ENCODE measurements at places on chromosomes 4 and X. TPM values are rescaled to one million over a fixed set of nuclear protein-coding genes. Genes with fewer than 3 reads are reported as not detected.

The BEX4 gene
- polyA plus RNA-seq, result 142 TPM

The TGIF2LX gene
- not detected for polyA plus RNA-seq

- no peak for DNase-seq
These were observed 185.6 kb downstream of the RAP1GDS1 start for GRCh38 chr4:98446499-98447375.

DNA sequence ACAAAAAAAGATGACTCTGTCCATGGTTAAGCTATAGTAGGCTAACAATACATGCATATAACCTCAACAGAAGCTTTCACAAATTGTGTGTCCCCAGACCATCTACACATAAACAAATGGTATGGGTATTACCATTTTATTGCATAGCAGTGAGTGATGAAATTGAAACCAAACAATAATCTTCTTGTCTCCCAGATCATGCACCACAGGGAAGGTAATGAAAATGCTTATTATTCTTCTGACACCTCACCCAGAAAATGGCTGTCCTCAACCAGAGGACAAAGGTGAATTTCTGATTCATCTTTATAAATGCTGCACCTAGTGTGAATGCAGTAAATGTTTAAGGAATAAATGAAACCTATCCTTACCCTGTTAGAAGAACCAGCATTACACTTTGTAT, 8.0 kb downstream of the PRSS12 start:
- DNase-seq, result no peak

GRCh38 chr4:157459785-157460184, 239.3 kb downstream of the GRIA2 start:
- peak; percentile 3 for DNase-seq

DNA sequence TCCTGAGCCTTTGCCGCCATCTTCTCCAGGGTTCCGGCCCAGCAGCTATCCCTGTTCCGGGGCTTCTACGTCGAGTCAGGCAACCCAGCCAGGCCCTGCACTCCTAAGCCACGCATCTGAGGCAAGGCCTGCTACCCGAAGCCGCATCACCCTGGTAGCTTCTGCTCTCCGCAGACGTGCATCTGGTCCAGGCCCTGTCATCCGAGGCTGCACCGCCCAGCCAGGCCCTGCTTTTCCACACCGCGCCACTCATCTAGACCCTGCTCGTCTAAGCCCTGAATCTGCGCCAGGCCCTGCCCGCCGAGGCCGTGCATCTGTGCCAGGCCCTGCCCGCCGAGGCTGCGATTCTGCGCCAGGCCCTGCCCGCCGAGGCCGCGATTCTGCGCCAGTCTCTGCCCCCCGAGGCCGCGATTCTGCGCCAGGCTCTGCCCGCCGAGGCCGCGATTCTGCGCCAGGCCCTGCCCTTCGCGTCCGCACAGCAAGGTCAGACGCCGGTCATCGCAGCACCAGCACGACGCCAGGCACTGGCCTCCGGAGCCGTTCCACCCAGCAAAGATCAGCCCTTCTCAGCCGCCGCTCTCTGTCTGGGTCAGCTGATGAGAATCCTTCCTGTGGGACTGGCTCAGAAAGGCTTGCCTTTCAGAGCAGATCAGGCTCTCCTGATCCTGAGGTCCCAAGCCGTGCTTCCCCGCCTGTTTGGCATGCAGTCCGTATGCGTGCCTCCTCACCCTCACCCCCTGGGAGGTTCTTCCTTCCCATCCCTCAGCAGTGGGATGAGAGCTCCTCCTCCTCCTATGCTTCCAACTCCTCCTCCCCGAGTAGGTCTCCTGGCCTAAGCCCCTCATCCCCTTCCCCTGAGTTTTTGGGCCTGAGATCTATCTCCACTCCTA, 75.1 kb downstream of the NUDT10 start:
- DNase-seq, result no peak

DNA sequence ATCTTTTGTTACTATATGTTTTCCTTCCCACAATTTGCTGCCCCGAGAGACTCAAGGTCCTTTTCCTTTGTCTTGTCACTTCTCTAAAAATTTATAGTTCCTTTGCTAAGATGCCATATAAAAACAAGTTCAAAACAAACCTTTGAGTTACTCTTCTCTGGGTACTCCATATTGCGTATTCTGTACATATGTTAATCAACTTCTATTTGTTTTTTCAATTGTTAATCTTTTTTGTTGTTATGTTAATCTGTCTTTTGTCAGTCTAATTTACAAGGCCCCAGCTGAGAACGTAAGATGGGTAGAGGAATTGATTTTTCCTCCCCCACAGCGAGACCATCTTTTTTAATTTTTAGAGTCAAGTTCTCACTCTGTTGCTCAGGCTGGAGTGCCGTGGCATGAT, 7.2 kb upstream of the PPEF2 start:
- no peak for DNase-seq

GRCh38 chr4:62881901-62882300, 1527.3 kb downstream of the TECRL start:
- DNase-seq, result no peak

- DNase-seq, result no peak
These were observed 695.9 kb upstream of the ATOH1 start for GRCh38 chr4:93132631-93133030.

- DNase-seq, result no peak
These were observed 42.7 kb downstream of the SMC1A start for GRCh38 chrX:53379747-53380146.

GRCh38 chr4:153036931-153037482, 100.9 kb downstream of the FHDC1 start:
- no peak for DNase-seq

GRCh38 chr4:126958482-126958881, 674.3 kb upstream of the INTU start:
- no peak for DNase-seq

- no peak for DNase-seq
These were observed 10.7 kb upstream of the PDHA1 start for GRCh38 chrX:19332983-19333382.

DNA sequence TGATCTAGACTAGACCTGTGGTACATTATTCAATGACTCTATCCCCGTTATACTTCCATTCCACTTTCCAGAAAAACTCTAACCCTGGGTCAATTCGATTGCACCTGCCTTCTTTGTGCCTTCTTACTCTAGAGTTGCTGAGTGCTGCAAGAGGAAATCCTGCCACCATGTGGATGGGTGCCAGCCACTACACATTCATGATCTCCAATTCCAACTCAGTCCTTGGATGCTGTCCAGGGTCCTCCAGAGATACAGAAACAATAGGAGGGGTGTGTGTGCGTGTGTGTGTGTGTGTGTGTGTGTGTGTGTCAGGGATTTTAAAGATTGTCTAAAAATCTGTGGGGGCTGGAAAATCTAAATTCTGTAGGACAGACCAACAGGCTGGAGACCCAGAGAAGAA, 42.9 kb upstream of the INTS6L start:
- peak; percentile 59 for DNase-seq

DNA sequence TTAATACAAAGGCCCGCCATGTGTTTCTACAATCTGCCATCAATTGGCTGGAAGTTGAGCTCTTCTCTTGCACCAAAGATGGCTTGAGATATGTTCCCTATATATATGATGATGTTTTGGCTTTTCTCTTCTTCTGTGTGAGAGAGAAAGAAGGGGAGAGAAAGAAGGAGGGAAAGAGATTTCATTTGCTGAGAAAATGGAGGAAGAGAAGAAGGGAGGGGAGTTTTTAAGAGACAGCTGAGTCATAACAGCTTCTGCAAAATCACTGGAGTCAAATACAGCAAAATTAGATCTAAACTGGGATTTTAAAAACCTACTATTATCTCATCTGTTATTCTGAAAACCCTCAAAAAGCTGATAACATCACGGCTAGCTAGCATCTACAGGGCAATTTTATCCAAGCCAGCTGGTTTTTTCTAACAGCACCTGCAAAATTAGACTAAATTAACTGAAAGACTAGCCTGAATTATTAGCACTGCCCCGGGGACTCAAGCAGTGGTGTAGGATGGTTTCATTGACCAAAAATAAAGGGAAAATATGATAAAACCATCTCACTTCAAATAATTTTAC, 647.6 kb upstream of the ACTRT1 start:
- DNase-seq, result no peak

DNA sequence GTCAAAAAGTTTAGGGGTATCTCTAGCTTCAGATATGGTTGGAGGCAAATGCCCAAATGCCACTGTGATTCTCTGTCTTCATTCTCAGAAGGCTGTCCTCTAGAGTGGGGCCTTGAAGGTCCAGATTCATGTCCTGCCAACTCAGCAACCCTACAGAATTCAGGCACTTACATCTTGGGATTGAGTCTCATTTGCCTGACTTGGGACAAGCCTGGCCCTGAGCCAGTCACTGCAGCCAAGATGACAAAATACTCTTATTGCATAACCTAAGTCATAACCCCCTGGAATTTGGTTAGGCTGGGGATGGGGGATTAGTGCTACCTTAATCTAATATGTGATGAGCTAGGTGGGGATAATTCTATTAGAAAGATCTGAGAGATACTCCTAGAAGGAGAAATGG, 100.5 kb downstream of the AREG start:
- no peak for DNase-seq

GRCh38 chr4:103719830-103720207, at the start of gene TACR3:
TACR3 (minus strand) TSS chr4:103719985; CDS start chr4:103719675, 310 bp downstream.
- peak; percentile 63 for DNase-seq

DNA sequence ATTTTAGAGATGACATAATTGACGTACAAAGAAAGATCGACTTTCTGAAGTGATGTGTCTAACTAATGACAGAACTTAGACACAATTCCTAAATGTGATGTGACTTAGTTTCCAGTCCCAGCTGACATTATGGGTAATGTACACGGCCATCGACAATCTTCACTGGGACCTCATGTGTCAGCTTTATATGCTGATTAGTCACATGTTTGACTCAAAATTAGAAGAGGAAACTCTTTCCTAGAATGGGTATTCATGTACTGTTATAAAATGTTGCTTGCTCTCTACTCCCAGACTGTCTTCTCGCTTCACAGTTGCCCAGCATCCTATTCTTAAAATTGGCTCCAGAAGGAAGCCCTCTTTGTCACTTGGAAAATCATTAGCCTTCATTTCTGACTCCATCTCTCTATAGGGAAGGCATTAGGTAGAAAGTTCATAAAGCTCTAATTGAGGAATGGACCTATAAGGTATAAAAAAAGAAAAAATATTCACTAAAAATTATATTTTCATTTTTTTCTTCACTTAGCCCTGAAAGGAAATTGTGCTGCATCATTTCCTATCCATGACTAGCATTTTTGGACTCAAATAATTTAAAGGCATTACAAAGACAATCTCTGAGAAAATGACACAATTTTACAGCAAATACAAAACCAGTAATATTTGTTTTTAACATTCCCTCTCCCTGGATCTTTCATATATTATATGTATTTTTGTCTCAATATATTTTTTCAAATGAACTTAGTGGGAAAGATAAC, 554.6 kb downstream of the INPP4B start:
- DNase-seq, result no peak

DNA sequence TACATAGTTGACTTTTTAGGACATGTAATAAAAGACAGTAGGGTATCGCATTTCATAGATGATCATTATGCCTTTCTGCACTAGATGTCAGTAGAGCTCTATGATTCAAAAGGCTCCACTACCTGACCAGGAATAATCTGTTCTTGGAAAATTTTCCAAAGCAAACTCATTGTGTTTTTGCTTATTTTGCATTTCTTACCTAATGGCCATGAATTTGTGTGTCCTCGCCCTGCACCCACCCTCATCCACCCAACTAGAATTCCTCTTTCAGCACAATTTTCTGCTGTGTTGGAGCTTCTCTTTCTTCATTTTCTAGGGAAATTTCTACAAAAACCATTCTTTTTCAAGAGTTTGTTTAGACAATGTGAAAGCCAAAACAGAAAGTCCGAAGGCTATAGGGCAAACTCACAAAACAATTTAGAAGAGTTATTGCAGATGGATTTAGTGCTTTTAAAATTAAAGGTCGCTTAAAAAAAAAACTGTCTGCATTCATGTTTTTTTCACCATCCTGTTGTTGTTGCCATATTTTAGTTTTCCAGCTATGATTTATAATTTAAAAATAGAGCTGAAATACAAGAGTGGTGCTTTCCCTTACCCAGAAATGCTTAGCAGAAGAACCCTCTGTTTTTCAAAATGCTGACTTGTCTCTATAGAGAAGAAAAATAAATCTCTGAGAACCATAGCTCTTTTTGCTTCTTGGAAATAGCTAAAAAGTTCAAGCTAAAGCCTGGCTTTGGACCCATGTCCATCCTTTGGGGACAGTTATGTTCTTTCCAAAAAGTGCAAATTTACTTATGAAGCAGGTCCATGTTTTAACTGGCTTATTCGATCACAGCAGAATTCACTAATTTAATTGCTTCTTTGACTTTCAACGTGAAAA, 183.7 kb downstream of the SPATA18 start:
- peak; percentile 72 for DNase-seq

- no peak for DNase-seq
These were observed 879.5 kb downstream of the TECRL start for GRCh38 chr4:63529581-63530337.

DNA sequence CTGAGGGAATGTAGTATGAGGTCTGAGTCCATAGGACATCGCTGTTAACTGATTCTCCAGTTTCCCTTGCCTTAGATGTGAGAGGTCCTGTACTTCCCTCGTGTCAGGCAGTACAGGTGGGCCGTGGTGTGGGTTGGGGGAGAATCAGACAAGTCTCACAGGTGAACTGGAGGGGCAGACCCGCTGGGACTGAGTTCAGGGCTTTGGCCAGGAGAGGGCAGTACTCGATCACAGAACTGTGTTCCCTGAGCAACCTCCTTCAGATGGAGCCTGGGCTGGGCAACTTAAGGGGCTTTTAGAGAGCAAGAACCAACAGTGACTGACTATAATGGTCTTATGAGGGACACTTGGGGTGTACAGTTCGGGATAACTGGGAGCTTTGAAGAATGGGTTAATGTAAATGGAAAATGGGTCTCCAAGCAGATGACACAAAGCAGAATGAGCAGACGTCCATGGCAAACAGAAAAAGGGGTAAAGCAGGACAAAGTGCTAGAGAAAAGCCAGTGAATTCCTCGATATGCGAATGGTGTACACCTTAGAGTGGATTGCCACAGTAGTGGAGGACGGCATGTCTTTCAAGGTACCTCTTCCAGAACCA, 83.6 kb downstream of the CCNG2 start:
- DNase-seq, result peak; percentile 39

GRCh38 chr4:83025563-83025962, 9.4 kb upstream of the COPS4 start:
- no peak for DNase-seq
